ENCODE measurements at places on chromosomes 2 and 18. TPM values are rescaled to one million over a fixed set of nuclear protein-coding genes. Genes with fewer than 3 reads are reported as not detected.

Gene GCG
- total RNA-seq: not detected

Gene MSGN1
- not detected for total RNA-seq

Gene C2orf80
- total RNA-seq: not detected

Gene ICA1L
- total RNA-seq: 3.9 TPM

Gene UBE2F
- total RNA-seq: 69.4 TPM

Gene SERPINB8
- 5.7 TPM for total RNA-seq

Gene MSH2
- 17.5 TPM for total RNA-seq

Gene ERFE
- 8.5 TPM for total RNA-seq

Gene RNU2-63P
- total RNA-seq: not detected

Gene KLHL30
- total RNA-seq: 59.5 TPM

Gene FBXO11
- total RNA-seq: 34.4 TPM

Gene NEURL3
- not detected for total RNA-seq

Gene HRH4
- total RNA-seq: 0.13 TPM

Gene KATNAL2
- total RNA-seq: 13.9 TPM

Gene CCDC178
- total RNA-seq: not detected

Gene MC5R
- total RNA-seq: 0.21 TPM

Gene PRKAG3
- total RNA-seq: 49.9 TPM

Gene ACADL
- total RNA-seq: 0.13 TPM

Gene MLPH
- total RNA-seq: 51.0 TPM

Gene OTOS
- total RNA-seq: not detected

Gene SCYGR4
- total RNA-seq: not detected

Gene THADA
- 23.2 TPM for total RNA-seq

Gene SLC25A12
- 32.3 TPM for total RNA-seq

Gene DPYSL5
- total RNA-seq: 3.8 TPM

Gene DNER
- total RNA-seq: 0.05 TPM

Gene EDAR
- not detected for total RNA-seq

Gene UGT1A6
- not detected for total RNA-seq

Gene TACR1
- not detected for total RNA-seq

Gene ABHD1
- not detected for total RNA-seq

Gene DES
- 13,585 TPM for total RNA-seq

Gene UGT1A9
- total RNA-seq: not detected

Gene OBSL1
- 173 TPM for total RNA-seq

Gene SDC1
- 11.0 TPM for total RNA-seq

Gene CBLN2
- total RNA-seq: 0.10 TPM

Gene CCDC85A
- total RNA-seq: 2.1 TPM

Gene POTEI
- total RNA-seq: not detected

Gene RNF144A
- not detected for total RNA-seq

Gene CABYR
- 1.4 TPM for total RNA-seq

Gene TRAF3IP1
- 8.2 TPM for total RNA-seq

Gene DNAJC5G
- not detected for total RNA-seq

Gene ALPI
- total RNA-seq: not detected
